ENCODE measurements at places on chromosomes 11 and 22.

DNA sequence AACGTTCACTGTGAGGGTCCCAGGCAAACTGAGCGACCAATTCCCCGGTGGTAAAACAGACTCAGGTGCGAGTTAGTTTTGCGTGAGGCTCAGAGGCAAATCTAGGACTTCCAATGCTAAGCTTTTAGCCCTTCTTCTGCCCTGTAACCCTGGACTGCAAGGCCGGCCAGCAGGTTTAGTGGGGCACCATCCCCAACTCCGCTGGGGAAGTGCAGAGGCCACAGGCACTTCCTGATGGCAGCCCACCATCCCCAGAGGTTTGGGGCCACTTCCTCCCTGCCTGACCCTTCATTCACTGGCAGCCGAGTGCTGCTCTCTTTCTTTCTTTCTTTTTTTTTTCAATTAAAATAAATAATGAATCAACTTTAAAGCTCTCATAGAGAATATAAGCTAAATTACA lies 124.6 kb upstream of the B3GAT1 start:
- DNase-seq: no peak

GRCh38 chr22:36162127-36163034 lies 1.8 kb upstream of the APOL3 start:
- DNase-seq: no peak

GRCh38 chr11:100641456-100641855 lies 45.6 kb upstream of the ARHGAP42 start:
- no peak for DNase-seq

GRCh38 chr11:1074244-1075221 lies at the start of gene MUC2:
MUC2 (plus strand) TSS chr11:1074874.
- DNase-seq: peak; percentile 72

- DNase-seq: no peak
Observed at GRCh38 chr11:111531687-111532364, 8.7 kb upstream of the LAYN start.

- no peak for DNase-seq
Observed at GRCh38 chr11:110085255-110085838, 7.8 kb upstream of the ZC3H12C start.

All from left colon (tissue), 2 donors.